ENCODE measurements at places on chromosomes 2 and 18.

DNA sequence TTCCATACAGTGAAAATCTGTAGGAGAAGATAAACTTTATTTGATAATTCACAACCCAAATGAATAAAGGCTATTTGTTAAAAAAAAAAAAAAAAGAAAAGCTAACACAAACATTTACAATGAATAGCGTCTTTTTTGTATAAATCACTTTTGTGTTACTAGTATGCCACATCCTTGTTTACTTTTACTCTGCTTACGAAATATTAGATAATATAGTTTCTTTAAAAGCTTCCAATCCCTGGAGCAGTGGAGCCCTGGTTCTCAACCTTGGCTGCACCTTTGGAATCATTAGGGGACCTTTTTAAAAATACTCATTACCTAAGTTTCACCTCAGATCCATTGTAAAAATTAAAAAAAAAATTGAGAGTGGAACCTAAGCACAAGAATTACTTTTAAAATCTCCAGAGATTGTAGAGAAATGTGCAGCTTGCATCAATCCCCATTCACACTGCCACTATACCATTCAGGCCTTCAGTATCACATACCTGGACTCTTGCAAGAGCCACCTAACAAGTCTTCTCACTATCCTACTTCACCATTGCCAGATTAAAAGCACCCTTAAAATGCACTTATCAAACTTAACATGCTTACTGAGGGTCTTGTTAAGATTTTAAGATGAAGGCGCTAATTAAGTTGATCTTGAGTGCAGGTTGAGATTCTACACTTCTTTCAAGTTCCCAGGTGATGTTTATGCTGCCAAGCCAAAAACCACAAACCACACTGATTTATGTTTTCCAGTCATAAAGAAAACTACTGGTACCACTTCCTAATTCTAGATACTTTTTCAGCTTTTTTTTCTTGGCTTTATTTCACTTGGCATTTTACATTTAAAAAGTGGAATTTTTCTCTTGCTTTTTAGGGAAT lies 59.7 kb upstream of the ZC3H15 start:
- no peak for ATAC-seq

DNA sequence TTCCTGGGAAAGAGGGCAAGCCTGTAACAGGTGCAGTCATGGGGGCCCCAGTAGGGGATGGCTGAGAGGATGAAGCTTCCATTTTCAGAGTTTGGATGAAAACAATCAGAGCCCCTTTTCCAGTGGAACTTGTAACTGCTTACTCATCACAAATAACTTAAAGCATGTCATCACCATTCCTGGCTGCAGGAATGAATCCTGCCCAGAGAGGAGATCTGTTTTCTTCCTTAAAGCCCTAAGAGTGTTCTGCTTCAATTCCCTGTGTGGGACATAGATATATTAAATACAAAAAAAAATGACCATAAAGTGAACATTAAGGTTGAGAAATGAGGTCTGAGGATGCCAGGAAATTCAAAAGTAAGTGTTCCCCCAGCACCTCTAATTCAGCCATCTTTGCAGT lies 183.4 kb upstream of the MEIS1 start:
- no peak for ATAC-seq

GRCh38 chr2:219499555-219499954 lies 864 bp downstream of the GMPPA start:
- ATAC-seq = no peak

DNA sequence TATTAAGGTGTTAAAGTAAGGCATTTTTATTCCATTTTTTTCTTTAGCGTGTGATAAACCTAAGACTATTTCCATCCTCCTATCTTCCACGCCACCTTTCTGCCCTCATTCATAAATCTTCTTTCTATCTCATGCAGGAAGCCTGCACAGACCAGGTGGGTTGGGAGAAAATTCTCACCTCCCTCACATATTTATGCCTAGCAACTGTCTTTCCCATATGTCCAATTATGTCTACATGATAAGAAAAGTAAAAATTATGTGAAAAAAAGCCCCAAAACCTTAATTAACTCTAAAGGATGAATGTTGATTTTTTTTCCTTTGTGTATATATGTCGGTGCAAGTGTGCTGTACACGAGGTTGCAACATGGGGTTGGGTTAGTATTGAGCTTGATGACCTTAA lies 225.6 kb upstream of the GCFC2 start:
- ATAC-seq = no peak

DNA sequence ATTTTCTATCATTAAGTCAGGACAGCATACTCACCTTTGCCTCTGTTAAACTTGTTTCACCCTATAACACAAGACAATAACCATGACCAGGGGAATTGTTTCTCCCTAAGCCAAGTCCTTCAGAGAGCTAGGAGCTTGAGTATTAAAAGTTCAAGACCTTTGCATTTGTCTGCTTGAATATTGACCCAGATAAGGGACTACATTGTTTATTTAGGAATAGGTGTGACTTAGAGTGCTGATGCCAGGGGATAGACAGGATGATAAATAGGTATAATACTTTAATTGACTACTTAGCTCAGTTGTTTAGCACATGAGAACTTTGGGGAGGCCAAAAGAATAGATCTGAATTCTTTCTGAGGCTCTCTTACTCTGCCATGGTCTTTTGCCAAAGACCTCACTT lies 185.8 kb downstream of the FMNL2 start:
- ATAC-seq = no peak

DNA sequence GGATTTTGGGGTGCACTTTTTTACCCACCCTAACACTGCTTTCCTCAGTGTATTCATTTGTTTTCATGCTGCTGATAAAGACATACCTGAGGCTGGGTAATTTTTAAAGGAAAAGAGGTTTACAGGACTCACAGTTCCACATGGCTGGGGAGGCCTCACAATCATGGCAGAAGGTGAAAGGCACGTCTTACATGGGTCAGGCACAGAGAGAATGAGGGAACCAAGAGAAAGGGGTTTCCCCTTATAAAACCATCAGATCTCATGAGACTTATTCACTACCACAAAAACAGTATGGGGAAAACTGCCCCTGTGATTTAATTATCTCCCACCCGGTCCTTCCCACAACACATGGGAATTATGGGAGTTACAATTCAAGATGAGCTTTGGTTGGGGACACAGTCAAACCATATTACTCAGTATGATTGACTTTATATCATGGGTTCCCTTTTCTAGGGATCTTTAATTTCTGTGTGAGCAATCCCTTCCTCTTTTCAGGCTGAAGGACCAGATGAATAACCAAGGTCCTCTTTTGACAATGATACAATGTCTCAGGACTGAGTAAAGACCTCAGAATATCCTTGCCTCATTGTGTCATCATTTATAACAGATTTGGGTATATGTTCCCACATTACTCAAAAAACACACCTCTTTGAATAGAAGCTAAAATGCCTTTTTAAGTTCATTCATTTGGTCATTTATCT lies 100.1 kb upstream of the TRIB2 start:
- ATAC-seq = no peak

DNA sequence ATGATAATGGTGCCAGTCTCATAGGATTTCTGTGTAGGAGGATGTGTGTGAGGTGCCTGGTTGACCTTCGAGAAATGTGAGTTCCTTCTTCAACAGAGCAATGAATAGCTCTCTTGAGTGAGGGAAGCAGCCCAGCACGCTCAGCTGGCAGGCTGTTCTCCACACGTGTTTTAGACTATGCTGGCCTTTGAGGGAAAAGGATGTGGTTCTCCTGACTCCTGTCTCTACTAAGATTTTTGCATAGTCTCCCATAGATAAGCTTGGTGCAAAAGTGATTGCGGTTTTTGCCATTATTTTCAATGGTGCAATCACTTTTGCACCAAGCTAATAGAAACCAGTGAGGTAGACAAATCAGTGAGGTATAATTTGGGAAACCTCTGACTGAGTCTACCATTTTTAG lies 284.1 kb downstream of the SLC4A3 start:
- no peak for ATAC-seq

GRCh38 chr2:29225814-29226213 lies 110.6 kb downstream of the CLIP4 start:
- no peak for ATAC-seq

GRCh38 chr18:62450546-62451410 lies 72.0 kb upstream of the ZCCHC2 start:
- peak; percentile 75 for ATAC-seq

GRCh38 chr2:240211598-240212424 lies 71.4 kb upstream of the OTOS start:
- no peak for ATAC-seq

DNA sequence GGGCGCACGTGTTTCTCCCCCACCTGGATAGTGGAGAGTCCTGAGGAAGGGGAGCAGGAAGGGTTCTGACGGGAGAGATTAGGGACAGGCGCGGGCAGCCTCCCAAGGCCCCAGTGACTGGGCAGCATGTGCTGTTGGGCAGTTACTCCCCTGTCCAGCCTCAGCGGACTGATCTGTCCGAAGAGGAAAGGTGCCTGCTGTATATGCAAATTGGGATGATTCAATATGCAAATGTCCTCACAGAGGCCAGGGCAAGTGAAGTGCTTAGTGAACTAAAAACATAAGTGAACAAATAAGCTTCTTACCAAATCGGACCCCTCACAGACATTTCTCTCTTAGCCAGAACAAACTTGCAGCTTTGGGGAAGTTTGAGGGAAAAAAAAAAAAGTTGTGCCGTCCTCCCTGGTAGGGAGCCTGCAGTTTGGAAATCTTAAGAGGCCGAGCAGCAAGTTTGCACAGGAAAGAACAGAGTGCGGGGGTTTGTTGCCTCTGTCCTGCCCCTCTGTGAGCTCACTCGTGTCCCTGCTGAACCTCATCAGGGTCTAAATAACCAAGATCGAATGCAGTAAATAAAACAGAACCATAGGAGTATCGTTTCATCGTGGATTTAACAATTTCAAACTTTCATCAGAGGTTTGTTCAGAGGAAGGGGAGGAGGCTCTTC lies 141.4 kb downstream of the KCTD1 start:
- ATAC-seq = no peak

GRCh38 chr2:189152483-189152882 lies 27.1 kb downstream of the COL5A2 start:
- peak; percentile 16 for ATAC-seq

- no peak for ATAC-seq
Observed at GRCh38 chr2:3643371-3644245, 14.4 kb upstream of the ALLC start.

DNA sequence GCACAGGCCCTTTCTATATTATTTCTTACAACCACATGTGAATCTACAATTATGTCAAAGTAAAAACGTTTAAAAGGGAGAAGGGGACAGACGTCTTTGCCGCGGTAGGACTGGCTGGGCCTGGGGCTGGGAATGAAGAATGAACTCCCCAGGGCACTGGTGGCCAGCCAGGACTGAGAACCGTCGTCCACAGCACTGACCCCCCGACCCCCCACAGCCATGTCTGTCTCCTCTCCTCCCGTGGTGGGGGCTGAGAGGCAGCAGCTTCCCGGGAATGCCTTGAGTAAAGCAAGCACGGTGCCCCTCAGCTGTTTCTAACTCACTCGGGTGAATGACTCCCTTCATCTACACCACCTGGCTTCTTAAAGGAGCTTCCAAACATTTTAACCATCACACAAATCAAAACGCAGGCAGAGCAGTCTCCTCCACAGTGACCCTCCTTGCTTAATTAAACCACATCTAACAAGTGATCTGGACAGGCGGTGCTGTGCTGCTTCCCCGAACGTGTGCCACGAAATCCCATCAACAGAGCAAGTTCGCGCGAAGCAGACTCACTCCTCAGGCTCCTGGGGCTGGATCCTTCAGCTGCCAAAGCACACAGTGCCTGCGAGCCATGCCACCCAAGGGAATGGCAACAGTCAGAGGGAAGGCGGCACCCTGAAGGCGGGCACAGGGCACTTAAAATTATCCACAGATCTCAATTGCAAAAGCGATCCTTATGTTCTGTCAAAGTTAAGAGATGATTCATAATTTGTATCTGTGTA lies 217.7 kb downstream of the EIPR1 start:
- ATAC-seq = no peak

DNA sequence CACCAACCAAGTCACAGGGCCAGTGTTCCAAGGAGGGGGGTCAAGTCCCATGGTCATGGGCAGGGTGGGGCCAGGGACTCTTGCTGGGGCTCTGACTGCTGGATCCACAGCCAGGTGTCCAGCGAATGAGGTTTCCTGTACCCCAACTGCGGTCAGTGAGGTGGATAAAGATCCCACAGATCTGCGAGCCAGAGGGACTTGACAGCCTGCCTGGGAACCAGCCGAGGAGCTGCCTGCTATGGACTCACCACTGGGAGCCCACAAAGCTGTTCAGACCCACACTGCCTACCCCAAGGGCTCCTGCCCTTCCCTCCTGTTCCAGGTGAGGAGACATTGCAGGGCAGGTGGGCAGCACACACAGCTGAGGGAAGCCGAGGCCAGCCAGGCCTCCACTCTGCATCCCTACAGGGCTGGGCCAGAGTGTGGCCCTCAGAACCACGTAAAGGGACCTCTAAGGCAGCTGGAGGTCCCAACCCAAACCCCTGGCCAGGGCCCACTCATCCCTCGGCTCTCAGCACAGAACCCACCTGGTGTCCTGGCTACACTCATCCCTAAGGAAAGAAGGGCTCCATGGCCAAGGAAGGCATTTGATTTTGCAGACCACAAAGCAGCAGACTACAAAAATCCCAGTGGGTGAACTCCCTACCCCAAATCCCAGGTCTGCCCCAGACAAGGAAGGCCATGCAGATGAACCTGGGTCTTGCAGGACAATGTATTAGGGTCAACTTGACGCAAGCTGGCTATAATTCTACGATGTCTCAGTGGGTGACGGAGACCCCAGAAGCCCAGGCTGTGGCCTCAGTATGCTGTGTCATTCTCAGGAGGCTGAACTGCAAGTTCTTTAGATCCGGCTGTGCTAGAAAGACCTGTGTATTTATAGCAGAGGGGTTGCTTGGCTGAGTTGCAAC lies 209.2 kb downstream of the MGAT5 start:
- ATAC-seq = no peak

- peak; percentile 73 for ATAC-seq
Observed at GRCh38 chr2:12884713-12885282, 168.1 kb downstream of the TRIB2 start.

GRCh38 chr18:28875059-28875458 lies 698.1 kb upstream of the CDH2 start:
- ATAC-seq = no peak

DNA sequence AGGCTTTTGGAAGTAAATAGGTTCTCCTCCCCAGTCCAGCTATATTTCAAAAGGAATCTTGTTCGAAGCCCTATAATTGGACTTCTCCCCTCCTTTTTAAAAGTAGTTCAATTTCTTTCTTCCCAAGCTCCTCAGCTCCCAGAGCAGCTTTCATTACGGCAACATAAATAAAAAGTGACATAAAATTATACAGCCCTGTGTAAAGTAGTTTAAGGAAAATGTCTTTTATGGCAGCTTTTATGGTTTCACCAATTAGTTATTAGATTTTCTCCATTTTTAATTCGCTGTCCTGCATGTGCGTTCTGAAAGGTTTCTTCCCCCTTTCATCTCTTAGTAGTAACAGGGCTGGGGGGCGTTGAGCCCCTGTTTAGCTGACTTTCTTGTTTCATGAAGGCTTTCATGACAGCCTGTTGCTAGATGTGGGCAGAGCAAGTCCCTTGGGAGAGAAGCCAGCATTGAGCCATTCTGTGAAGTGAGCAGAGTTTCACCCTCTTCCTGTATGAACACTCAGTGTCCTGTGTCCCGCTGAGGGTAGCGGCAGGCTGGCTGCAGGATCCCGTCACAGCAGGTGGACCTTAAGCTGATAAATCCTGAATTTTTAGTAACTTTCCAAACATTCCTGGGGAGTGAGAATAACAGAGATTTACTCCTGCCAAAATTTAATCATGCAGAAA lies 229.7 kb upstream of the SPRED2 start:
- ATAC-seq = no peak

GRCh38 chr2:132627536-132627935 lies 42.5 kb downstream of the LYPD1 start:
- ATAC-seq = no peak

Data from gastroesophageal sphincter (tissue), 4 donors.